GM04504 (cell line): ENCODE measurements at places on chromosomes 5 and 9.

DNA sequence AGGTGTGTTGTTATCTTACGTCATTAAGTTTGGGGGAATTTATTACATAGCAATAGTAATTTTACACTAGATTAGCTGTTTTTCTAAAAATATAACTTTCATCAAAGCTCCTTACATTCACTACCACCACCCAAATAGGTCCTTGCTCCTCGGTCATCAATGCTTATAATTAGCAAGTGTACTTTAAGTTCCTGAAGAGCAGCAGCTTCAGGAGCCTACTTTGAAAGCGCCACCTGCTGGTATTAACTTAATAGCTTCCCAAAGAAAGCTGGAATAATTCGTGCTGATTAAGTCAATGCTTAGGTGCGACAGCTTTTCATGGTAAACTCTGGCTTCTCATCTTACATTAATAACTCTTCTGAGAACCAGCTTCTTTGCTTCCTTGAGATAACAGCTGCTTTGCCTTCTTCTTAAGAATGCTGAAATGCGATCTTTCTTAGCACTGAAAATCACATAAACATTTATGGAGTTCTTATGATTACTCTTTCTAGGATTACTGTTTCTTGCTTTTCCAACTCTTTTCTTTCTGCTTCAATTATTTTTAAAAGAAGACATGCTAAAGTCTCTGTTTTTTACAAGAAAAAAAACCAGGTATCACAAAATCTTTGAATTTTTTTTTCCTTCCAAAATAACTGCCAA lies 10.0 kb upstream of the C5 start:
- no peak for DNase-seq

DNA sequence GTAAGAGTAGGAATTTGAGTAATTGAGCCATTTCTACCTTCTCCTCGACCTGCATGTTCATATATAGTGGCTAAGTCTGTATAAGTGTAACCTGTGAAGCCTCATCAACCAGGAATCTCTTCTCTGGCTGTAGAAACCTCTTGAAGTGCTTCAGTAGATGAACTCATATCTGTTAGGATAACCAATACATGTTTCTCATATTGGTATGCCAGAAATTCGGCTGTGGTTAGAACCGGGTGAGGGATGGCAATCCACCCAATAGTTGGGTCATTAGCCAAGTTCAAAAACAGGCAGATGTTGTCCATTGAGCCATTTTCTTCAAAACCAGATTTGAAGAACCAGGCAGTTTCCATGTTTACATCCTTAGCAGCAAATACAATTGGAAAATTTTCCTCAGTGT lies 28.9 kb upstream of the GSN start:
- DNase-seq = no peak

- DNase-seq = no peak
These were observed 196.9 kb upstream of the PUM3 start for GRCh38 chr9:3040761-3041160.

GRCh38 chr9:120593250-120593954 lies 13.4 kb upstream of the CDK5RAP2 start:
- DNase-seq = no peak

DNA sequence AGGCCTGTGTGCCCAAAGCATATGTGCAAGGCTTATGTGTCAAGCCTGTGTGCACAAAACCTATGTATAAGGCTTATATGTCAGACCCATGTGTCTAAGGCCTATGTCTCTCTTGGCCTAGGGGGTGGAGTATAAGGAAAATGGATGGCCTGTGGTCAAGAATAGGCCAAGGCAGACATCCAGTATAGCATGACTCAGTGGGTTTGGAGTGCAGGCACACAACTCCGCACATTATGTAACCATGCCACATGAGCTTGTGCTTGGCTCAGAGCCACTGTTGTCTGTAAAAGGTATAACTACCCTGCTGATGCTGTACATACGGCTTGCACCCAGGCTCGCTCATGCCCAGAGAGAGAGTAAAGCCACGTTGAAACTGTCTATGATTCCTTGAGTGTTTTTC lies 626.4 kb upstream of the NUDT12 start:
- DNase-seq = peak; percentile 25

- no peak for DNase-seq
These were observed 26.1 kb upstream of the SLC6A3 start for GRCh38 chr5:1471240-1471853.

- DNase-seq = no peak
These were observed 305.0 kb downstream of the RAB3C start for GRCh38 chr5:58887721-58888409.

DNA sequence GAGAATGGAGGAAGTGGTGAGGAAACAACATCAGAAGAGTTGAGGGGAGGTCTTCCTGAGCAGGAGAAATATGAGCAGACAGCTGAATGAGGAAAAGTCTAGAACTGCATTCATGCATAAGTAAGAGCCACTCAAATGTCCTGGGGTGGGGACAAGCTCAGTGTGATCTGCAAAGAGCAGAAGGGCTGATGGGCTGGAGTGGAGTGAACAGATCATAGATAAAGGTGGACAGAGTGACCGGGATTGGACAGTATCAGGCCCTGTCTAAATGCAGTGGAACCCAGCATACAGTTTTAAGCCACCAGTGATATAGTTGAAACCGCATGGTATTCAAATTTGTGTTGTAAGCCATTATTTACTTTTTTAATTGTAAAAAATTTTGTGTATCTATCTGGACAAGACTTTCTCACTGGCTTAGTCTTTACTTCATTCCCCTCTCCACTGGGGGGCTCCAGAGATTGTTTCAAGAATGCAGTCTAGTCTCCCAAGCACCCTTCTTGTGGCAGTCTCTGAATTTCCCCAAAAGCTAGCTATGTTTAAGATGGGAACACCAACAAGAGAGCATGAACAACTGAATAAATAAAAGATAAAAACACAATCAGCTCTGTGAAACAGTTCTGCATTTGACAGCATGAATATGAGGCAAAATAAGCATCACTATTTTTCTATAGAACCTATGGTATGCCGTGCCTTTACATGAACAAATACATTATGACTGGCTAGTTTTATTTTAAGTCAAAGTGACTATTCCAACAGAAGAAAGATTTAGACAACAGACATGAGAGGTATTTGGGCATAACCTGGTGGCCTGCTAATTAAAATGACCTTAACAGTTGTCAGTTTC lies 10.7 kb upstream of the STK32A start:
- DNase-seq = peak; percentile 19

GRCh38 chr5:56356836-56357160 lies 123.7 kb upstream of the ANKRD55 start:
- no peak for DNase-seq

DNA sequence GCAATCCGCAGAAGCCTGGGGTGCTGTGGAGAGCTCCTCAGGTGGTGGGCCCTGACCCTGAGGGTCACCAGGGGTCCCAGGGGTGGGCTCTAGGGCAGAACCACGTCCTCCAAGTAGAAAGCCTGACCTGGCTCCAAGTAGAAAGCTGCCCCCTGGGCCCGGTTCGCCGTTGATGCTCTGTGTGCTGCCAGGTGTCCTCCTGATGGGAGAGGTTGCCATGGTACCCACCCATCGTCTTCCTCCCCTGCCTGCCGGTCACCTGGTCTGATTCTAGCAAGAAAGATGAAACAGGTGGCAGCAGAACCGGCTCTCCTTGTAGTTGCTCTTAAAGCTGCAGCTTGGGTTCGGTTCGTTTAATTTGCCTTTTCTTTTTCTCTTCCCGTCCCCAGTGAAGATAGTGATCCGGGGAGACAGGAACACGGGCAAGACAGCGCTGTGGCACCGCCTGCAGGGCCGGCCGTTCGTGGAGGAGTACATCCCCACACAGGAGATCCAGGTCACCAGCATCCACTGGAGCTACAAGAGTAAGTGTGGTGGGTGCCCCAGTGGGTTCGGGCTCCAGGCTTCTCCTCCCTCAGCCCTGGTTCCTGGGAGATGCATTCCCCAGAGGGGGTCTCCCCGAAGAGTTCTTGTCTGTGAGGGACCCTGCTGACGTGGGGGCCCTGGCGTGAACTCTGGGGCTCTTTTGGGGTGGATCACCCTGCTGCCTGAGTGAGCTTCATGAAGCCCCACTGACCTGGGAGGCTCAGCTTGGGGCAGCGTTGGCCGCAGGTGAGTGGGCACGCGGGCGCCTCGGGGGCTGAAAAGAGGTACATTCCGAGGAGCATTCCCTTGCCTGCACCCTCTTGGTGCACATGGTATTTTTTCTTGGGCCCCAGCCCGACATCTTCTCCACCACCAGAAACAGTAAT lies 15.6 kb downstream of the RABL6 start:
- DNase-seq = no peak

DNA sequence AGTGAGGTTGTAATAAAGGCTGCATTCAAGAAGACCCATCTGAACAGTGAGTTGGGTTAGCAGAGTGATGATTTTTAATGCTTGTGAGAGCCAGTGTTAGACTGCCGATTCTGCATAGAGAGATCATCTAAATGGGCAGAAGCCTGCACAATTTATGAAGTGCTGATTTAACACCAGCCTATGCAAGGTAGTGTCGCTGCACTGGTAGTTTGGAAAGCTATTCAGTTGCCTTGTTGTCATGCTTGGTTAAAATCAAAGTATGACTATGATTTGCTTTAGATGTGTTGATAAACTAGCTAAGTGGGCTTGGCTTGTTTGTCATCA lies 379 bp upstream of the LRRTM2 start:
- no peak for DNase-seq

GRCh38 chr5:163889369-163889768 lies 383.9 kb downstream of the MAT2B start:
- no peak for DNase-seq

GRCh38 chr5:131280417-131280816 lies 16.6 kb downstream of the CDC42SE2 start:
- no peak for DNase-seq

- no peak for DNase-seq
These were observed 169.1 kb downstream of the DMRT2 start for GRCh38 chr9:1219284-1219683.

GRCh38 chr9:77764894-77765780 lies 117.0 kb upstream of the GNA14 start:
- DNase-seq = no peak

GRCh38 chr5:135569755-135570452 lies 8.9 kb downstream of the CXCL14 start:
- no peak for DNase-seq

GRCh38 chr5:42929871-42930270 lies 110.2 kb downstream of the ANXA2R start:
- no peak for DNase-seq

DNA sequence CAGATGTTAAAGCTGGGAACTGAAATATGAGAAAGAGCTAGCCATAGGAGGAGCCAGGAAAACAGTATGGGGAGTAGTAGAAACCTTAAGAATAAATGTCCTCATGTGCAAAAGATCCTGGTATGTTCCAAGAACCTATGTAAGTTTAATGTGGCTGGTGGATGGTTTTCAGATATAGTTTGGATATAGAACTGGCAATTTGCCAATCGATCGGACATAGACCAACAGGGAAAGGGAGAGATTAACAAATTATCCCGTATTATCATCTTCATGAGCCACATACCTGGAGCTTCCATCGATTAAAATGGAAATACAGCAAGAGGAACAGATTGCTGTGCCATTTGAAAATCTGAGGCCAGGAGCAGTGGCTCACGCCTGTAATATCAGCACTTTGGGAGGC lies 388.7 kb downstream of the PRELID2 start:
- DNase-seq = no peak

DNA sequence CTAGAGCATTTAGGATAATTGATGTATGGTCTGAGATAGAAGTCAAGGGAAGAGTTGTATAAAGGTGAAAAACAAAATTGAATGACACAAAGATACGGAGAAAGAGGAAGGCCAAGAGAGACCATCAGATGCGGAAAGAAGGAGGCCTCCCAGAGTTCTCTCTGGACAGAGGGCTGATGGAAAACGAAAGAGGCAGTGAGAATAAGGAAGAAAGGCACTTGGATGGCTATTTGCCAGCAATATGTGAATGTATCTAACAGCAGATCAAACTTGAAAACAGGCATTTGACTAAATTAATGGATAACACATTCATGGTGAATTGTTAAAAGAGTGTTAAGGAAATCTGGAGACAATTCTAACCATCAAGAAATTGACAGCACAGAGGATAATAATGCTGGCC lies 2.4 kb upstream of the DOCK8 start:
- no peak for DNase-seq

- no peak for DNase-seq
These were observed 7.2 kb downstream of the IRGM start for GRCh38 chr5:150853561-150853960.

DNA sequence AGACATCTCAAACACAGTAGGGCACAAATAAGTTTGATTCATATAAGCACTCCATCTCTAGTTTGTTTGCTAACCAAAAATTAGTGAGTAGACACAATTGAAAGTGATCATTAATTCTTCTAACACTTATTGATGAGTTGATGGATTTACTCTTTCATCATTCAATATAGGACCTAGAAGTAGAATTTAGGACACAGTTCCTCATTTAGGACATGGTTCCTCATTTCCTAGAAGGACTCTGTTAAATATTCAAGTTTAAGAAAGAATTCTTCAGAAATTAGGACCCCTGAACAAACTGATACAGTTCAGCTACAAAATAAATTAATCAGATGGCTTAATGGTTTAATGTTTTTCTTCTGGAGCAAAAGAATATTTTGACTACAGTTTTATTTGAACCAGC lies 143.5 kb upstream of the PRR16 start:
- DNase-seq = no peak

- DNase-seq = no peak
These were observed 28.4 kb downstream of the CDHR2 start for GRCh38 chr5:176577312-176578176.

- no peak for DNase-seq
These were observed 580.5 kb downstream of the TLE1 start for GRCh38 chr9:81108821-81109220.

DNA sequence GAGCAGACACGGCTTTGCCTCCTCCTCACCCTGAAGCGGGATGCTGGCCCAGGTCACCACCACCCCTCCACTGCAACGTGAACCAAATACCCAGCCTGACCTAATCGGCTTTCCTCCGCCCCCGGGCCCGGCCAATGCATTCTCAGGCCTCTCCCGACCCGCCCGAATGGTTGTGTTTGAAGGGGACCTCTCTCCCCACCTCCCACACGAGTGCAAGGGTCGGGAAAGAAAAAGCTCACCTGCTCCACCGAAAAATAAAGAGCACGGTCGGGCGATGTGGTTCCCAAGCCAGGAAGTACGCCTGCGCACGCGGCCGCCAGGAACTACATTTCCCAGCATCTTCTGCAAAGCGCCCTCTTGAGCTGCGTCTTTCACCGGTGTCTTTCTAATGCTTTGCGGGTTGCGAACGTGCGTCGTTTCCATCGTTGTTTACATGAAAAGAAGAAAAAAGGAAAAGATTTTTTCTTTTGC lies at the start of gene ZNF883:
Gene ZNF883, minus strand, starts transcription at position 282 of the 471 bp plus-strand sequence.
- DNase-seq = peak; percentile 8

DNA sequence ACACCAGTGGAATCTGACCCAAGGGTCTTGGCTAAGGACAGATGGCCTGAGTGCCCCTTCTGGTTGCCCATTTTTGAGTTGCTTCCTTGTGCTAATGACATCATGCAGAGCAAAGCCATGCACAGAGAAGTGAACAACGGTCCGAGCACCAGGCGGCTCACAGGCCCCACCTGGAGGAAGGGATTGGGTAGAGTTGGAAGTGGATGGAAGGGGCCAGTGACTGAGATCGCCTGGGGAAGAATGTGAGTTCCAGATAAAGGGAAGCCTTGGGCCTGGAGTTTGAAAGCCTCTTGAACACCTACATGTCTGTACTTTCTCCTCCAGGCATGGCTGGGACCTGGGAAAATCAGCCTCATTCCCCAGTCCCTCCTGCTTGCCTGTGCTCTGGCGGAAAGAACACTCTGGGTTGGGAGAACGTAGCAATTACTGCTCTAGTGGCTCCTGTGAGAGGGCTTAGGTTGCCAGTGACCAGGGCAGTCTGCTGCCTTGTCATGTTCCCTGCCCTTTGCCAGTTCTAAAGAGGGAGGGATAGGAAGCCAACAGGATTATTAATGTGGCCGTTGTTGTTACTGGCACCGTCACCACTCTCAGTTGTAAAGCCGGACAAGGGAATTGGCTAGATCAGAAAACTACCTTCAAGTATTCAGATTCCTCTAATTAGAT lies 62.5 kb upstream of the PTPN3 start:
- no peak for DNase-seq
